ENCODE measurements at places on chromosomes 6 and 20.

DNA sequence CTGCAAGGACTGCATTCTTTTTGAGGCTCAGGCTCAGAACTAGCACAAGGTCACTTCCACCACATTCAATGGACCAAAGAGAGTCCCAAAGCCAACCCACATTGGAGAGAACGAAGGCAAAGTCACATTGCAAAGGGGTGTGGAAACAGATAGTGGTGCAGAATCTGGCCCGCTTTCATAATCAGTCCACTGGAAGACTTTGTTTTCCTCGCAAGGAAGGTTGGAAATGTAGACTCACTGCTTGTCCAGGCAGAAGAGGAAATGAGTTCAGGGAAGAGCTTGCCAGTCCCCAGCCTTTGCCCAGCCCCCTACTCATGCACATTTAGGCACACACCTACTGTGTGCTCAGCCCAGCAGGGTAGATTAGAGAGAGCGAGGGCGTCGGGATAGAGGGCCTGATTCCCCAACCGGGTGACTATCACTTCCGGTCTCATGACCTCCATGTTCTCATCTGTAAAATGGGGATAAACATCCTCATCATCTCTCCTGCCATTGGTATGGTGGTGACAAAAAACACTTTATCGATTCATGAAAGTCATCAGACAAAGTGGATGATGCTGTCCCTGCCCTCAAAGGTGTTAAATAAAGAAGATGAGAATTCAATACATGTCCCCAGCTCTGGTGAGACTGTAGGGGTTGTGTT lies 24.3 kb upstream of the CCN5 start:
- no peak for DNase-seq

DNA sequence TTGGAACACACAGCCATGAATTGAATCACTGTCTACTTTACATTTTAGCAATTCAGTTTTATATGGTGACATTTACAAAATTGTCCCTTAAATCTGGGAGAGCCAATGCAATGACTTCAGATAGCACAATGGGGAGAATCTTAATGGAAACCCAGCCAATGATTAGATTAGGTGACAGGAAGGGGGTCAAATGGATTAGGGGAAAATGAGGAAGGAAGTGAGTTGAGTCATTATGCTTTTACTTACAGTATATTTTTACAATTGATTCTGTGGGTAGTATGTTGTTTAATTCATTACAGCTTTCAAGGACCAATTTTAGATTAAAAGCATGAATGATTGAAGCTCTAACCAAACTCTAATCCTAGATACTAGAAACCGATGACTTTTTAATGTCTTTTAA lies 229.8 kb downstream of the SOX4 start:
- no peak for DNase-seq

DNA sequence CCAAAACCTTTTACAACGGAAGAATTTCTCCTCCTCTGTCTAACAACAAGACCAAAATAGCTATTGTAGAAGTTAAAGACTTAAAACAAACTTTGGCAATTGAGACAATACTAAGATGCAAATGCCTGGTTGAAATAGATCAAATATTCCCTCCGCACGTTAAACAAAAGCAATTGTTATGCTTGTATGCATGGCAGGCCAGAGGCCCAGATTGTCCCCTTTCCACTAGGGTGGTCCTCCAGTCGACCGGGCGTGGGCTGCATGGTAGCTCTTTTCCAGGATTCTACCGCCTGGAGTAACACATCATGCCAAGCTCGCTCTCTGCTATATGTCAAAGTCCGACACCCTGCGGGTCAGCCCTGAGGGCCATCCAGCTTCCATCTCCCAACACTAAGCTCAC lies 234.7 kb downstream of the RNGTT start:
- DNase-seq = no peak

GRCh38 chr6:79599725-79600259 lies 31.3 kb upstream of the SH3BGRL2 start:
- DNase-seq = no peak

DNA sequence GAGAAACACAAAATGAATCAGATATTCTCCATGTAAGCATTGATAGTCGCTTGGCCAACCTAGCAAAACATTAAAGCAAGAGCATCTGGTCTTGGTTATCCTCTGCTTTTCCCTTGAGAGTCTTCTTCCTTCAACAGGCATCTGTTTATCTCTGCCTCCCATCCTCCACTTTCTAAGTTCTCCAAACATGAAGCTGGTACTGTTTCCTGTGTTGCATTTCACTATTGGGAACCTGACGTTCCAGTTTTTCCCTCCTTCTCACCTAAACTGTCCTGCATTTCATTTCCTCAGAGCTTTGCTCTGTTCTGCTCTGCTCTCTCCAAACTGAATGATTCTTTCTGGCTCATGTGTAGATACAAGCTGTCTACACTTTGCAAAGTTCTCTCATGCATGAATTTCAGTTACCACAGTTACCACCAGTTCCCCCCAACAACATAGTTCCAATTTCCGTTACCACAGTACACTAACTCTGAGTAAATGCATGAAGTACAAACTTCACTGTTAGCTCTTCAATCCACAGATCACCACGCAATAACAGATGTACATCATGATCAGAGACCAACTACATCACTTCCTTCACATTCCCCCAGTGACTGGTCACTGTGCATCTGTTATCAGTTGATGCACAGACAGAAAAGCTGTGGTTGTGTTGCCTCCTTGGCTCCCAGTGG lies 86.7 kb upstream of the F13A1 start:
- DNase-seq = no peak

- DNase-seq = no peak
These were observed 17.2 kb downstream of the ABT1 start for GRCh38 chr6:26613689-26614683.

Data from activated T-cell treated with anti-CD3 and anti-CD28 coated beads, Interleukin-2, amount 50 U/mL, for 48 hours (primary cell).